Urinary bladder (tissue), 4 donors: ENCODE measurements at places on chromosomes 1 and 21.
A peak's percentile ranks its signal among the peaks of the same experiment; 100 is the strongest.

GRCh38 chr1:10673109-10673711 is 123.2 kb downstream of the CASZ1 start:
- DNase-seq = no peak

GRCh38 chr1:27377760-27378495 is 3.3 kb upstream of the FCN3 start:
- no peak for DNase-seq

GRCh38 chr1:224205438-224205840 is 22.4 kb downstream of the DEGS1 start:
- no peak for DNase-seq

DNA sequence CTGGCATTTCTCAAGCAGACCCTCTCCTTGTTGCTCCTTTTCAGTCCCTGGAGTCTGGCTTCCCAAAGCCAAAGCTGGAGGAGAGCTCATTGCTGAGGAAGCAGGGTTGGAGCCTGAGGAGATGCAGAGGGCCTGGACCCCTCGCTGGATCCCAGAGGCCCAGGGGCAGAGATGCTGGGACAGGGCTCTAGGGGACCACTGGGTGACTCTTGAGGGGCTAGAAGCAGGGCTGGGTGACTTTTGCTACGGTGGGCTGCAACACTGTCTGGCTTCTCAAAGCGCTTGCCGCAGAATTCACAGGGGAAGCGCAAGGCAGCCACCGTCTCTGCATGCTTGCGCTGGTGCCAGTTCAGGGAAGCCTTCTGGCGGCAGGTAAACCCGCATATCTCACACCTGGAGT is 8.8 kb downstream of the ZNF692 start:
- DNase-seq = no peak

- DNase-seq = no peak
Measured at GRCh38 chr1:150464422-150464826, 22.8 kb upstream of the TARS2 start.

GRCh38 chr1:215958841-215959240 is 391.7 kb downstream of the KCTD3 start:
- DNase-seq = no peak

- DNase-seq = no peak
Measured at GRCh38 chr1:1565340-1565739, 9.3 kb downstream of the SSU72 start.

DNA sequence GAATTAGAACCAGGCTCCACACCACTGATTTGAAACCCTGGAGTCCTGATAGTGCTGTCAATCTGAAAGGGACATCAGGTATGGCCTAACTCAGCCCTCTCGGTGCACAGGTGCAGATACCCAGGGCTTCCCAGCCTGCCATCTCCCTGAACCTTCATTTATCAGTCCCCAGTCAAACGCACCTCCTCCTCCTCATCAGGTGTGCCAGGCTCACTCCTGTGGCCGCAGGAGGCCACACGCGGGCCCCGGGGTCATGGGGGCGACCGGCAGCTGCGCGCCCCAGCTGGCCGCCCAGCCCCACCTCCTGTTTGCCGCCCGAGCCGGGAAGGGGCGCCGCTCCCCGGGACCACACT is 572 bp downstream of the FUCA1 start:
- no peak for DNase-seq

GRCh38 chr1:226656601-226657277 is 82.3 kb downstream of the ITPKB start:
- no peak for DNase-seq

GRCh38 chr1:28194326-28195035 is 18.0 kb upstream of the PTAFR start:
- no peak for DNase-seq

DNA sequence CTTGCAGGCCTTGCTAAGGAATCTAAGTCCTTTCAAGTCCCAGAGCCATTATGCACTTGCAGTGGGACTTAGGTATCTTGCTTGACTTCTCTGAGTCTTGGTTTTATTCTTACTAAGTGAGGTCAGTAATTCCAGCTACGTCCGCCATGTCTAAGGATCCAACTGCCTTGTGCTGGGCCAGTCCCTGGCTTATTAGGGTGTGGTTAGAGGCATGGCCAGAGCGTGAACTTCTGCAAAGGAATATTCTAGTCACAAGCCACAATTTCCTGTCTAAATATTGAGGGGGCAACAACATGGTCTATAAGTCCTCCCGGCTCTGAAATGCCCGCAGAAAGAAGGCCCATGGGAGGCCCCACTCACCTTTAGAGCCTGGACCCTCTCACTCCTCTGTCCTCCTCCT is 82.9 kb downstream of the TMEM53 start:
- no peak for DNase-seq

- DNase-seq = no peak
Measured at GRCh38 chr1:200299571-200299970, 110.3 kb downstream of the ZNF281 start.

- DNase-seq = no peak
Measured at GRCh38 chr1:27217401-27217800, 17.0 kb upstream of the WDTC1 start.

- DNase-seq = no peak
Measured at GRCh38 chr21:33302055-33302454, 22.7 kb upstream of the IFNAR1 start.

GRCh38 chr1:83747853-83748482 is 251.0 kb downstream of the TTLL7 start:
- no peak for DNase-seq

GRCh38 chr1:47679826-47680225 is 242.0 kb downstream of the FOXD2 start:
- no peak for DNase-seq

DNA sequence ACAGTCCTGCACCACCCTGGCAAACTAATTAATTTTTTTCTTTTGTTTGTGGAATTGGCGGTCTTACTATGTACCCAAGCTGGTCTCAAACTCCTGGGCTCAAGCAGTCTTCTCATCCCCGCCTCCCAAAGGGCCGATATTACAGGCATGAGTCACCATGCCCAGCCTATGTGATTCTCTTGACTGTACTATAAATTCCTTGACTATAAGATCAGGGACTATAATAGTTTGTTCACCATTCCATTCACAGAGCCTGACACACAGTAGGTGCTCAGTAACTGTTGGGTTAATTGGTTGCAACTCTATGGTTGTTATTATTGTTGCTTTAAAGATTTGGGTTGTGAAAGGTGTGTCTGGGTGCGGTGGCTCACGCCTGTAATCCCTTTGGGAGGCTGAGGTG is 17.2 kb downstream of the DAP3 start:
- DNase-seq = no peak

DNA sequence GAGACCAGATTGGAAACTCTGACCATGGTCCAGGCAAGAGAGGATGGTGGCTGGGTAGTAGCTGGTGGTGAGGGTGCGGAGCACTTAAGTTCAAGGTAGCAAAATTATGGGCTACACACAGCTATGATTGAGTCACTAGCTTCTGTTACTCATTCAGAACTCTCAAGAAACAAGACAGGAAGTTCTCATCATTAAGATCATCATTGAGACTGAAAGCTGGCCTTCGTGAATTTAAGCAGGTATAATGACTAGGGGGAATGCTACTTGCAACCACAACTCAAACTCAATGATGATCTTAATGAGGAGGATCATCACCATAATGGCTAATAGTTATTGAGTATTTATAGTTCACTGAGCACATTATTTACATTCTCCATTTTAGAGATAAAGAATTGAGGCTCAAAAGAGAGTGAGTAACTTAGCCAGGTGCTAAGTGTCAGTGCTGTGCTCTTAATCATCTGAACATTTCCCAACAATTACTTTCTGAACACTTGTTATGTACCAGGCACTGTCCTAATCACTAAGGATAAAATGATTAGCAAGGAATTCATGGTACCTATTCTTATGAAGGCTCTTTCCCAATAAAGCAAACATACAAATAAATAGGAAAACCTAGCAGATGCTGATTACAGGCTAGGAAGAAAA is 286.3 kb upstream of the C1orf105 start:
- no peak for DNase-seq

GRCh38 chr1:155890251-155890650 is 20.9 kb downstream of the RIT1 start:
- no peak for DNase-seq

- DNase-seq = no peak
Measured at GRCh38 chr1:98870959-98871903, 133.4 kb downstream of the PLPPR5 start.

DNA sequence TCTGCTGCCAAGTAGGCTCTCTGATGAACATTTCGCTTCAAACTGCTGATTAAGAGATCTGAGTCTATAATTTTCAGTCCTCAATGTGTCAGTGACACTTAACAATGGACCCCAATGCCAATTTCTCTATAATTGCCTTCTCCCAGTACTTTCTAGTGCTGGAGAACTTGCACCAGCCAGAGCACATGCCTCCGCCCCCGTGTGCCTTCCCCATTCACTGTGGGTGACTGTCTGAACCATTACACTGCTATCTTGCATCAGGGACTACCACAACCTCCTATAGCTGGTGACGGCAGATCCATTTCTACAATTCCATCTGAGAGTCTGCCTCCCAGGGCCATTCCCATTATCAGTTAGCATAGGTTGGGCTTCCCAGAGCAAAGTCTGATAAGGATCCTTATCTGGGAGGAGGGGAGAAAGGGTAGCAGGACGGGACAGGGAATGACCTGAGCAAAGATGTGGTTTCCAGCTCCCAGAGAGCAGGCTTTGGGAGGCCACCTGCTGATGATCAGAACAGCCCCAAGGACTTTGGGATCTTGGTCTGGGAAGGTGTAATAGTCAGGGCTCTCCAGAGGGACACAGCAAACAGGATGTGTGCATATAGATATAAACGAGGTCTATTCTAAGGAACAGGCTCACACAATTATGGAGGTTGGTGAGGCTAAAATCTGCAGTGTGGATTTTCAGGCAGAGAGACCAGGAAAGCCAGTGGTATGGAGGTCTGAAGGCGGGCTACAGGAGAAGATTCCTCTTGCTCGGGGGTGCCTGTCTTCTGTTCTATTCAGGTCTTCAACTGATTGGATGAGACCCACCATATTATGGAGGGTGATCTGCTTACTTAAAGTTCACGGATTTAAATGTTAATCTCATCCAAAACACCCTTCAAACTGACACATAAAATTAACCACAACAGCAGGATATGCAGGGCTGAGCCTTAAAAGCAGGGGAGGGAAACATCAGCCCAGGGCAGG is 238.2 kb downstream of the PTPRU start:
- DNase-seq = no peak

GRCh38 chr1:47618222-47618720 is 180.4 kb downstream of the FOXD2 start:
- DNase-seq = no peak

- no peak for DNase-seq
Measured at GRCh38 chr1:226908419-226908818, 31.7 kb upstream of the COQ8A start.

- DNase-seq = no peak
Measured at GRCh38 chr1:74571493-74571800, 59.0 kb upstream of the LRRC53 start.

DNA sequence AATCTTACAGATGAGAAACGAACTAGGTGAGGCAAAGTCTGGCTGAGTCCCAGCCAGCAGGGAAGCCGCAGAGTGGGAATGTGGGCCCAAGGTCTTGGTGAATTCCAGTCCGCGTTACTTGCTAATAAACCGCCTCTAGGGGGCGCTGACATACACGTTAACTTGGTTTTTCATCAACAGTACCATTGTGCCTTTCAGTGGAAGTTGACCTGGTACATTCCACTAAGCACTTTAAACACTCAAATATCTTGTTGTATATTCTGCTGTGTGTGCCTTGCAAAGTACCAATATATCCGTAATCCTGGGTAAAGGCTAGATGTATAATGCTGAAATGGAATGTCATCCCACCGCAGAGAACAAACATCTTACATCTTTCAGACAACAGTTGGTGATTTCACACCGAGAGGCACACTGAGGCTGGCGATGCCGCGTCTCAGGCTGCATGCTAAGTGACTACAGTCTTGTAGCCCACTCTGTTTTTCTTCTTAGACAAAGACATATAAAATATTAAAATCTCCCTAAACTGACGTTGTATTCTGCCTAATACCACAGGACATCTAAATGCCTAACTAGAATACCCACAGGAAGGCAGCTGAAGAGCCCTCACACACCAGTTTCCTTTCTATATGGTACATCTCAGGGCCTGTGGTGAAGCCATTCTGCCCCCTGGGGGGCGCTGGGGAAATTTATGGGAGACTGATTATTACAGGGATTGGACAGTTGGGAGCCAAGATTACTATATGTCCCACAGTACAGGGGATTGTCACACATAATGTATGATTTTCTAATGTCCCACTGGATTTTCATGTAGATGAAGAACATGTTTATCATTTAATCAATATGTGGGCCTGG is 49.2 kb upstream of the C1orf198 start:
- DNase-seq = peak; percentile 33

- DNase-seq = no peak
Measured at GRCh38 chr1:243623841-243624240, 226.2 kb downstream of the AKT3 start.

DNA sequence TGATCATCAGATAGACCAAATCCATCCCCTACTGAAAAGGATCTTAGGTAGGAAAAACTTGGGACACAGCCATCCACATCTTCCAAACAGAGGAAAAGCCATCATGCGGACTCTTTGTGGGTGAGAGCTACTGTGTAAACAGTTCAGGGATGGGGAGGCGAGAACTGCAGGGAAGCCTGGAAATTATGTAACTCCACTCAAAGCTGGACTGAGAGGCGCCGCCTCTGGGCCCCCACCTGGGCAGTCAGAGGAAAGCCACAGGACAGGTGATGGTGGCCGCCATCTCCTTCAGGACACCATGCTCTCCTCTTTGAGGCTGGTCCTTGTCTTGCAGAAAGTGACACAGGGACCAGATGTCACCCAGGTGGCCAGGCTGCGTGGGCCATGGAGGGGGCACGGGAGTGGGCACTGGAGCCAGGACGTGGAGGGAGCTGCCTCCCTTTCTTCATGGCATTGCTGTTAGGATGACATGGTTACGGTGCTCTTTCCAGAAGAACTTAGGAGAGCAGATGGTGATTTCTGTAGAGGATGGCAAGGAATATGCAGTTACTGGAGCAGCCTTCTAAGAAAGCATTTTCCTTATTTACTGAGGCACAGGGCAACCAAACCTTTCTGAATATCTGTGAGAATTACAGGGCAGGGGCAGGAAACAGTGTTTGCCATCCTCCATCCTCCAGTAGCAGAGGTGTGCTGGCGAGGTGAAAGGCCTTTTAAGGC is 32.0 kb upstream of the TDRD10 start:
- no peak for DNase-seq

DNA sequence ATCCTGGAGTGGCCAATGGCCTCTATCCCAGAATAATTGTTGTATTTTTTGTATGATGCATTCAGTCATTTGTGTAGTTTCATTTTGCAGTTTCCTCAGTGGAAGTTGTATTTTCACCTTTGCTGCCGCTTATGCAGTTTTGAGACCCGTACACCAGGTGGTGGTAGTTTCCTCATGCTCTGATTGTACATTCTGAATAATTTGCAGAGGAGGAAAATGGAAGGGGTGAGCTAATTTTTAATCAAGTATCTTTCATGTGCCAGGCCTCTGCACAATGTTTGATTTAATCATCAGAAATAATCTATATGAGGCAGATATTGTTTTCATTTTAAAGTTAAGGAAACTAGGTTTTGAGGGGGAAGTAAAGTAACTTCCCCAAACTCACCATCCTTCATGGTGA is 29.5 kb downstream of the HLX start:
- no peak for DNase-seq
